ENCODE measurements at places on chromosomes 4 and X. TPM values are rescaled to one million over a fixed set of nuclear protein-coding genes. Genes with fewer than 3 reads are reported as not detected.

The IL13RA2 gene
- not detected for polyA plus RNA-seq

DNA sequence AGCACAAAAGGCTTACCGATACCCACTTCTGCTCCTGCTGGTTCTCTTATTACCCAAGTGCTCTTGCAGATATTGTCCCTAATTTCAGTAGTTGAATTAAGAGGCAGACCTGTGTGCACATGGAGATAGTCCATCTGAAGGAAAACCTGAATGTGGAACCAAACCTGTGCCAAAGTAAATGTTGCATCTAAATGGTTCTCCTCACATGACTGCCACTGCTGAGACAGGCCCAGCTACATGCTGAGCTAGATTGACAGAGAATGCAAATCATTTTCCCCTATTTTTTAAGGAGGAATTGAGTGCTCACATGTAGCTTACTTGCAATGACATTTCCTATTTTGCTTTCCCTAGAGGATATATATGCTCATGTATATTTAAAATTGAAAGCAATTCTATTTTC is 609.1 kb upstream of the TECRL start:
- no peak for DNase-seq

DNA sequence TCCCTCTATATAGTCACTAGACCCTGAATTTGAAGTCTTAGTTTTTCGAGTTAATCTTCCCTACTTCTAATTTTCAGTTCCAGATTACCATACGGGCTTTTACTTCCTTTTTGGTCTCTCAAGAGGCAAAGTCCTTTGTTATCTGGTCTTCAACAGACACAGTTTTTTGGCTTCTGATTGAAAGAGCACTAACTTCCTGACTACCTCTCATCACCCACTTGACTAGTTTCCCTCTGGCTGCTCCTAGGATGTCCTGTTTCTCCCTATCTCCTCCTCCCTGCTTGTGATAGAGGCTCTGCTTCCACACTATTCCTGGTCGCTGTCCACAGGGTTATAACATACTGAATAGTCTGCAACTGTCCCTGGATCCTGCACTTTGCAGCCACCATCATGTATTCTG is 16.7 kb upstream of the WDR44 start:
- DNase-seq, result no peak

DNA sequence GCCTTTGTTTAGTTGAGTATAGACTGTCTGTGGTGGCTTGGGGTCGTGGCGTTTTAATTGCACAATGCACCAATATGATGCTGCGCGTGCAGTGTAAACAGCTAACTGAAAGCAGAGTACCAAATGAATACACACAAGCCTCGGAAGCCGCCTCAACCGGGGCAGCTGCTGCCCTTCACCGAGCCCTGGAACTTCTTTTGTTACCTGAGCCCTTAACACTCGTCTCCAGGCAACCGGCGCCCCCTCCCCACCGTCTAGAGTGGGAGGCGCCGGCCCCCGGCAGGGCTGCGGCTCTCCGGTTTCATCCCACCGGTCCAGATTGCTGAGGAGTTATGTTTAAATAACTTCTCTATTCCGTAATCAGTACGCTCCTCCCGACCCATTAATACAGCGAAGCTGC is 173.2 kb upstream of the TBL1X start:
- DNase-seq, result no peak

The HDX gene
- 0.87 TPM for polyA plus RNA-seq

All from naive thymus-derived CD4-positive, alpha-beta T cell (primary cell).